ENCODE measurements at places on chromosomes 1 and 21. TPM values are rescaled to one million over a fixed set of nuclear protein-coding genes. Genes with fewer than 3 reads are reported as not detected.

DNA sequence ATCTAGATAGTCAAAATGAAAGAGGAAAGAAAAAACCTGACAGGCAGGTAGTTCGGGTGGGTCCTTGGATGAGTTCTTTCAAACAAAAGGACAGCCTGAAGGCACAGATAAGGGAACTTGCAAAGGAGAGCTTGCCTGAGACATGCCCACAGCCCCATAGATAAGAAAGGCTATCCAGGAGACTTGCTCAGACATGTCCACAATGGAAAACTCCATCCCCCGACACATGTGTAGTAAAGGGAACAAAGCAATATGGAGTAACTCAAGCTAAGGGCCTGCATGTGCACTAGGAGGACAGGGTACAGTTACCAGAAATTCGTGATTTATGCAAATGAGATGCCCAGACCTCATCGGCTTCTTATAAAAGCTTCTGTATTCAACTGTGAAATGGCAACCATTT is 281.5 kb downstream of the NEGR1 start:
- no peaks in the 10 kb centered on the region for H3K4me1 ChIP-seq
- H3K27ac ChIP-seq = no peak overlapping the region
- H3K4me3 ChIP-seq = no peak overlapping the region
- H3K27me3 ChIP-seq = no peaks in the 10 kb centered on the region
- H3K36me3 ChIP-seq = no peaks in the 10 kb centered on the region

The SDCCAG8 gene
- total RNA-seq = 92.7 TPM

DNA sequence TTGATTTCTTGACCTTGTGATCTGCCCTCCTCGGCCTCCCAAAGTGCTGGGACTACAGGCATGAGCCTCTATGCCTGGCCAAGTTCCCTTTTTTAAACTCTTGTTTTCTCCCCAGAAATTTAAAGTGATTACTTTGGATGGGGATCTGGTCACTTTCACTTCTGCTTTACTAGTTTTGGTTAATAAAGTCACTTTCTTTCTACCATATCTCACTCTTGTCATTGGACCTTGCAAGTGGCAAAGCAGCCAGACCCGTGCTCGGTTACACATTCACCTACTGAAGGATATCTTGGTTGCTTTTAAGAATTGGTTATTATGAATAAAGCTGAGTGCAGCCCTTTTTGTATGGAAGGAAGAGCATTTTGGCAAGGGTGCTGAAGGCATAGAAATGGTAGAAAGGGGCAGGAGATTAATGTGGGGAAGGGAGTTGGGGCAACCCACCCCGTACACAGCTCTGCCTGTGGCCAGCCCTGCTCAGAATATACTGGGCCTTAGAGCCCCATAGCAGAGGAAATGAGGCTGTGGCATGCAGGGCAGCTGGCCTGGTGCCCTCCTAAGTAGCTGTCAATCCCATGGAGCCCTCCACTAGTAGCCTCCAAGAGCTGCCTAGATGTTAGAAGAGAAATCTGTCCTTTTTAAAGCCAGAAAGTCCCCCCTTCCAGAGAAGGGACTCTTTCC is 40.7 kb downstream of the CD2 start:
- no peaks in the 10 kb centered on the region for H3K27me3 ChIP-seq
- H3K4me1 ChIP-seq = no peaks in the 10 kb centered on the region
- DNase-seq = no peak
- H3K4me3 ChIP-seq = no peak overlapping the region
- no peaks in the 10 kb centered on the region for H3K36me3 ChIP-seq

DNA sequence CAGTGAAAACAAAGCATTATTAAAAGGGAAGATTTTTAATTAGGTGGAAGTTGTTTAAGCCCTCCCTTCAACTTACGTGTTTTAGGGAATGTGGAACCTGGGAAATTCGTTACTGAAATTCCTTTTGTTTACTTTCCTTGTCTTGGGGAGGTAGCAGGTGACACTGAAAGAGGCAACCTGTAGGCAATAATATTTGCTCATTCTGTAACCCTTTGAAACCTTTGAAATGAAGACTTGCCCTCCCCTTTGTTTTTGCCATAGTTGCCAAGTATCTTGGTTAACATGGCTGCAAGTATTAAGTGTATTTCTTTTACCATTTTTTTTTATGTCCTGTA is 1.7 kb downstream of the MRPS6 start:
- no peak overlapping the region for H3K27ac ChIP-seq
- H3K36me3 ChIP-seq = no peaks in the 10 kb centered on the region
- H3K4me3 ChIP-seq = peak overlapping the region; percentile 73
- H3K27me3 ChIP-seq = no peaks in the 10 kb centered on the region

The LBR gene
- 56.4 TPM for total RNA-seq

The SH2D1B gene
- 1.9 TPM for total RNA-seq

The NBPF6 gene
- not detected for total RNA-seq

DNA sequence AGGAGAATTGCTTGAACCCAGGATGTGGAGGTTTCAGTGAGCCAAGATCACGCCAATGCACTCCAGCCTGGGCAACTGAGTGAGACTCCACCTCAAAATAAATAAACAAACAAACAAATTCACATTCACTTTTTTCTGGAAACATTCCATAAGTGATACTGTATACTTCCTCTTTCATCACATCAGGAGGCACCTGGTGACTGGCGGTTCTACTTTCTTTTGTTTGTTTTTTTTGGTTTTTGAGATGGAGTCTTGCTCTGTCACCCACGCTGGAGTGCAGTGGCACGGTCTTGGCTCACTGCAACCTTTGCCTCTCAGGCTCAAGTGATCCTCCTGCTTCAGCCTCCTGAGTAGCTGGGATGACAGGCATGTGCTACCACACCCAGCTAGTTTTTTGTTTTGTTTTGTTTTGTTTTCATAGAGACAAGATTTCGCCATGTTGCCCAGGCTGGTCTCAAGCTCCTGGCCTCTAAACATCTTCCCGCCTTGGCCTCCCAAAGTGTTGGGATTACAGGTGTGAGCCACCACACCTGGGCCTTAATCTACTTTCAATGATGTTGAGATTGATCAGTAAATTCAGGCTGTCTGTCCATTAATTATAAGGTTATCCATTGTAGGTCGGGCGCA is 10.7 kb downstream of the HAPLN2 start:
- no peak for DNase-seq
- no peaks in the 10 kb centered on the region for H3K36me3 ChIP-seq
- no peak overlapping the region for H3K4me3 ChIP-seq

The CD34 gene
- total RNA-seq = 44.6 TPM

DNA sequence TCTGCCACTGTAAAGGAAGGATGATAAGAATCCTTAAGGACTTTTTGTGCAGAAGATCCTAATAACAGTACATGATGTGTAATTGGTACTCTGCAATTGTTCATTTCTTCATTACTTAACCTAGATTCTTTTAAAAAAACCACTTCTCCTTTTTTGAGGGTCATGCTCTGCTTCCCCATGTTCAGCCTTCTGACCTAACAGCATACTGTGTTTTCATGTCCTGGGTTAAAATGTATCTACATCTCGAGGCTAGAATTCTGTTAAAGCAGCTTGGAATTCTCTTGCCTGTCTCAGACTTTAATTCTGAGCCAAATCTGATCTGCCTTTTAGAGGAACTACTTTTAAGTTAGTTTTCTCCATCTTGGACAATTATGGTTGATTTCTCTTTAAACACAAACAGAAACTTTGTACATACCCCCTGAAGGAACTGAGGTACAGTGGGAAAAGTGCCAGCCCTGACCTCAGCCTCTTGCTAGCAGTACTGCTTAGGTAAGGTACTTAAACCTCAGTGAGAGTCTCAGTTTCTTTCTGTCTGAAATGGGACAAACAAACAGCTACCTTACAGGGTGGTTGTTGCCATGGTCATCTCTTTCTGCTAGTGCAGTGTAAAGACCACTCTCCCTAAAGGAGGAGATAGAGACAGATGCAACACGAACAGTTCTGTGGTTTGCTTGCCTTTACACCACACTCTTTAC is 103.2 kb upstream of the DYNLT5 start:
- no peaks in the 10 kb centered on the region for H3K36me3 ChIP-seq
- H3K27me3 ChIP-seq = no peaks in the 10 kb centered on the region
- no peak overlapping the region for H3K4me3 ChIP-seq
- no peak overlapping the region for H3K27ac ChIP-seq

- H3K27ac ChIP-seq = no peak overlapping the region
- no peak for DNase-seq
- H3K36me3 ChIP-seq = peaks cover 69% of the 10 kb centered on the region
- peaks cover 13% of the 10 kb centered on the region for H3K4me1 ChIP-seq
Observed at GRCh38 chr1:17427696-17428660, 11.5 kb downstream of the RCC2 start.

The CLCA1 gene
- total RNA-seq = not detected

The NTMT2 gene
- not detected for total RNA-seq

The CITED4 gene
- 13.9 TPM for total RNA-seq

GRCh38 chr1:241208910-241209379 is 148.1 kb downstream of the RGS7 start:
- H3K36me3 ChIP-seq = no peaks in the 10 kb centered on the region
- H3K27ac ChIP-seq = no peak overlapping the region
- no peaks in the 10 kb centered on the region for H3K27me3 ChIP-seq
- no peak overlapping the region for H3K4me3 ChIP-seq
- no peak for DNase-seq

The SELENBP1 gene
- 413 TPM for total RNA-seq

GRCh38 chr1:14262637-14263036 is 335.8 kb upstream of the KAZN start:
- no peak for DNase-seq
- H3K27me3 ChIP-seq = no peaks in the 10 kb centered on the region
- H3K4me3 ChIP-seq = no peak overlapping the region
- H3K4me1 ChIP-seq = no peaks in the 10 kb centered on the region
- H3K36me3 ChIP-seq = no peaks in the 10 kb centered on the region
- H3K27ac ChIP-seq = no peak overlapping the region

The PGBD5 gene
- 2.3 TPM for total RNA-seq

GRCh38 chr1:6443339-6444115 is 19.0 kb downstream of the ESPN start:
- no peak overlapping the region for H3K27ac ChIP-seq
- DNase-seq = no peak
- no peaks in the 10 kb centered on the region for H3K4me1 ChIP-seq
- no peaks in the 10 kb centered on the region for H3K36me3 ChIP-seq

GRCh38 chr1:42730988-42731387 is 9.0 kb downstream of the CLDN19 start:
- no peaks in the 10 kb centered on the region for H3K4me1 ChIP-seq
- no peak overlapping the region for H3K4me3 ChIP-seq
- no peak overlapping the region for H3K27ac ChIP-seq
- no peak for DNase-seq
- no peaks in the 10 kb centered on the region for H3K27me3 ChIP-seq

- H3K27me3 ChIP-seq = no peaks in the 10 kb centered on the region
- no peak for DNase-seq
- no peak overlapping the region for H3K27ac ChIP-seq
- H3K36me3 ChIP-seq = no peaks in the 10 kb centered on the region
- H3K4me3 ChIP-seq = no peak overlapping the region
- H3K4me1 ChIP-seq = no peaks in the 10 kb centered on the region
Observed at GRCh38 chr1:225541383-225541782, 111.5 kb downstream of the ENAH start.

The LIPI gene
- total RNA-seq = not detected

- H3K27ac ChIP-seq = no peak overlapping the region
- no peaks in the 10 kb centered on the region for H3K36me3 ChIP-seq
- no peaks in the 10 kb centered on the region for H3K27me3 ChIP-seq
- H3K4me3 ChIP-seq = no peak overlapping the region
Observed at GRCh38 chr21:42155045-42155855, 63.7 kb upstream of the ABCG1 start.

The VWA5B1 gene
- 0.30 TPM for total RNA-seq

- H3K27me3 ChIP-seq = no peaks in the 10 kb centered on the region
- H3K4me3 ChIP-seq = no peak overlapping the region
- H3K36me3 ChIP-seq = no peaks in the 10 kb centered on the region
- no peaks in the 10 kb centered on the region for H3K4me1 ChIP-seq
- no peak for DNase-seq
Observed at GRCh38 chr1:237269938-237270337, 228.0 kb downstream of the RYR2 start.

The FCGR2B gene
- 31.9 TPM for total RNA-seq

The IVL gene
- total RNA-seq = 0.24 TPM

DNA sequence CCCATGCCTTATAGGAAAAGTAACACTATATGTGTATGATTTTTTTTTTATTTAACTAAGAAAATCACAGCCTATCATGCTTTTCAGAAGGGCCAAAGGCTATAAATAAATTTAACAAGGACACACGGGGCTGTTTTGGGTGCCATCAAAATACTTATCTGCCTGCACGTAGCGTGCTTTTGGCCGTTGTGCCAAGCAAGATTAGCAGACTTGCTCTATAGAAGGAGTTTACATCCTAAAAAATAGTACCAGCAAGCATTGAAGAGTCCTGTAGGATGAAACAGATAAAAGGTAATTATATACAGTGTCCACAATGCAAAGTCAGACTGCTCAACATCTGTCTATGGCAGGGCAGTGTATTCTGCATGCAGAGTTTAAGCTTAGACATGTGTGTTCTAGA is 3.7 kb downstream of the OLIG1 start:
- H3K4me1 ChIP-seq = peaks cover 25% of the 10 kb centered on the region
- H3K27ac ChIP-seq = no peak overlapping the region
- H3K4me3 ChIP-seq = no peak overlapping the region

The PPM1J gene
- 0.30 TPM for total RNA-seq

GRCh38 chr1:89660224-89661061 is 27.5 kb downstream of the LRRC8C start:
- H3K27me3 ChIP-seq = no peaks in the 10 kb centered on the region
- no peaks in the 10 kb centered on the region for H3K36me3 ChIP-seq
- peaks cover 6% of the 10 kb centered on the region for H3K4me1 ChIP-seq
- DNase-seq = no peak

The MPZ gene
- total RNA-seq = 4.0 TPM

The PIGC gene
- total RNA-seq = 22.8 TPM

DNA sequence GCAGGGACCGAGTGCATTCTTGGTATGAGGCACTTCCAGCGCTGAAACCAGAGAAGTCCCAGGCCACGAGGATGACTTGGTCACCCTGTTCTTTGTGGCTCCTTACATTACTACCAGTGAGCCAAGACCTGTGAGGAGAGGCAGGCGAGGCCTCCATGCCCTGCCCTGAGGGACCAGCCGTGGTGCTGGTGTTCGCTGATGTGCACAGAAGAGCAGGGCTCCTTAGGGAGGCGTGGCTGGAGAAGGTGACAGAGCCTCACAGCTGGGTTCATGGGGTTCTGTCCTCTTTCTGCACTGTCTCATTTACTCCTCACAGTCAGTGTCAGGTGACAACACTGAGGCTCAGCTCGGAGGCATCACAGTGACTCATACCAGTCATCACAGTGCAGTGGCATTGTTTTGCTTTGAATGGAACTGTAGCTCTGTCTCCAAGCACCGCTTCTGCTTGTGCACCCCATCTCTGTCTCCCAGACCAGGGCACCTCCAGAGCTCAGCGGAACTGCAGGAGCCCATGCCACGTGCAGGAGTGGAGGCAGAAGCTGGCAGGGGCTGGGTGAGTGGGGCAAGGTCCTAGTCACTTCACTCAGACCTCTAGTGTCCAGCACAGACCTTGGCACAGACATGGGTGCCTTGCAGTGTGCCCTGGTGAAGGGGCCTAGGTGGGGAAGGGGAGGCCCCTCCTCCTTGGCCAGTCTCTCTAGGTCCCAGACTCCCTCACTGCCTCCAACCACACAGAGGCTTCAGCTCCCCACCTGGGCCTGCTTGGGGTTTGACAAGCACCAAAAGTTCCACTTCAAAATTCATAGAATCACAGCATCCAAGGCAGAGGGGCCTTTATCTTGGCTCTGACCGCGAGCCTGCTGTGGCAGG is 310.9 kb downstream of the MATN1 start:
- no peaks in the 10 kb centered on the region for H3K4me1 ChIP-seq
- no peak for DNase-seq
- no peak overlapping the region for H3K4me3 ChIP-seq
- peaks cover 21% of the 10 kb centered on the region for H3K27me3 ChIP-seq
- H3K27ac ChIP-seq = no peak overlapping the region
- H3K36me3 ChIP-seq = no peaks in the 10 kb centered on the region

The INSRR gene
- total RNA-seq = not detected

GRCh38 chr1:21396516-21396915 is 43.4 kb upstream of the NBPF3 start:
- H3K4me1 ChIP-seq = no peaks in the 10 kb centered on the region
- no peak overlapping the region for H3K27ac ChIP-seq
- DNase-seq = no peak
- H3K36me3 ChIP-seq = no peaks in the 10 kb centered on the region
- no peaks in the 10 kb centered on the region for H3K27me3 ChIP-seq

Measured in lower lobe of right lung (tissue), 2 donors.